Right atrium auricular region (tissue), 2 donors: ENCODE measurements at places on chromosomes 1 and 21. TPM values are rescaled to one million over a fixed set of nuclear protein-coding genes. Genes with fewer than 3 reads are reported as not detected.

DNA sequence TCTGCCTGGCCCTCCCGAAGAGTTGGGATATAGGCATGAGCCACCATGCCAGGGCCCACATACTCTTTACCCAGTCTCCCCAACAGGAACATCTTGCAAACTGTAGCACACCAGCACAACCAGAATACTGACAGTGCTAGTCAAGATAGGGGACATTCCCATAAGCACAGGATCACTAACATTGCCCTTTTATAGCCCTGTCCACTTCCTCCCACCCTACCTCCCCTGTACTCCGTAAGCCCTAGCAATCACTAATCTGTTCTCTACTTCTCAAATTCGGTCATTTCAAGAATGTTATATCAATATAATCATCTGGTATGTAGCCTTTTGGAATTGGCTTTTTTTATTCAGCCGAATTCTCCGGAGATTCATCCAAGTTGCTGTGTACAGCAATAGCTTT lies 5.9 kb downstream of the SDHB start:
- no peak for DNase-seq

- DNase-seq = no peak
Observed at GRCh38 chr21:37848721-37849490, 67.4 kb downstream of the KCNJ6 start.

GRCh38 chr1:91014475-91014874 lies 7.4 kb downstream of the ZNF644 start:
- DNase-seq = no peak

DNA sequence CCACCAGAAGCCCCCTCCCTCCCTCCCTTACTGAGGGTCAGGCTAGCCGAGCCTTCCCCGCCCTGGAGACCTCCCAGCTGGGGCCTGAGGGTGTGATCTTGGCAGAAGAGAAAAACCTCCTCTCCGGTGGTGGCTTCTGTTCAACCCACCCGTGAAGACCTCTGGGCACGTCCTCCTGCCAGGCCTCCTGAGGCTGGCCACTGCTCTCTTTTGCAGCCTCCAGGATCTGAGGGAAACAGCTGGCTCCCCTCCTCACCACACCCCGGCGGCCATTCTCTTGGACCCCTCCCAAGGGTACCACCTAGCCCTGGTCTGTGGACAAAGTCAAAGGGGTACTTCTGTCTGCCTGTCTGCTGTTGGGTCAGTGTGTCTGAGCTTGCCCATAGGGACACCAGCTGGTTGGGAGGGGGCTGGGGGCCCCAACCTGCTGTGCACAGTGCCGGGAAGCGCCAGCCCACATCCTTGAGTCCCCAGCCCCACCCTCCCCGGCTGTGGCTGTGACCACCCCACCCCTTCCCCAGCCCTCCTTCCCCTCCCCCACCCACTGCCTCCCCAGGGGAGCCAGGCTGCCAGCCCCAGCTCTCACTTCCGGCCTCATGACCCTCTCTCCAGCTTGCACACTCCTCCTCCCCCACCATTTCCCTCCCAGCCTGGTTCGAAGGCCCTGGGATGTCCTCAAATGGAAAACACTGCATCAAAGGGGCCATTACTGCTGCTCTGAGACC lies 48.1 kb downstream of the AHDC1 start:
- DNase-seq = no peak

- no peak for DNase-seq
Observed at GRCh38 chr1:108708691-108709660, 3.7 kb upstream of the FNDC7 start.

DNA sequence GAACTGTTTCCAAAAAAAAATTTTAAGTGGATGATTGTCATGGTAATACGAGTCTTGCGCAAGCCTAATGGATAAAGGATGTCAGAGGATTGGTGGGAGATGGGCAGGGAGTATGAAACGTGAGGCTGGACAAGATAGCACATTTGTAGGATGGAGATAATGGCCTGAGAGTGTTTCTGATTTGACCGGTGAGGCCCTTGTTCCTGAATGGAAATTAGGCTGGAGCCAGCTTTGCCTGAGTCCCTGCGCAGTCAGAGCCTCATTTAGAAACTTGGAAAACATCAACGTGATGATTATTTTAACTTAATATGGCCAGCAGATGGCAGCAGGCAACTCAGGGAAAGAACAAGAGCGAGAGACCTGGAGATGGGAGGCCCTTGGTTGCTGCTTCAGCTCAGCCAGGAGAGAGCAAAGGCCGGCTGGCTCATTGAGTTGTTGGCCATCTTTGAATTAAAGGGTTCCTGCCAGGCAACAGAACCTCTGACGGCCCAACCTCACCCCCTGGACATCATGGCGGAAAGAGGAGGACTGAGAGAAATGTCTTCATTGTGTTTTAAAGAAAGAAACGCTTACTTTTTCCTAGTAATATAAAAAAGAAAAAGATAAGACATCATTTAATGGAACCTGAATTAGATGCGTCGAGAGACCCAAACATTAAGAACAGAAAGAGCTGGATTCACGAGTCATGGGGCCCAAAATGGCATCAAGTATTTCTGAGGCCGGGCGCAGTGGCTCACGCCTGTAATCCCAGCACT lies 80.3 kb downstream of the SELENOF start:
- peak; percentile 79 for DNase-seq

S100A7 gene
- not detected for total RNA-seq
